NCI-H1694 treated with DMSO at 0.1 percent for 48 hours (cell line): ENCODE measurements at places on chromosomes 3 and 15.

DNA sequence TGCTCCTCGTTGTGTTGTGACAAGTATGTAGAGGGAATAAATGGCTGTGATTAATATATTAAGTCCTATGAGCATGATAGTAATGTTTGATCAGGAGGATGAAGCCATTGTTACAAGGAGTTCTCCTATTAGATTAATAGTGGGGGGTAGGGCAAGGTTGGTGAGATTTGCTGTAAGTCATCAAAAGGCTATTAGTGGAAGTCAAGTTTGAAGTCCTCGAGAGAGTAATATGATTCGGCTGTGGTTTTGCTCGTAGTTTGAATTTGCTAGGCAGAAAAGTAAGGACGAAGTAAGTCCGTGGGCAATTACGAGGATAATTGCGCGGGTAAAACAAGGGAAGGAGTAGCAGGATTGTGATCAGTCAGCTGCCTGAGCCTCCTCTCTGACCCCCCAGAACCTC, 26.0 kb upstream of the BUB1B start:
- DNase-seq, result no peak

DNA sequence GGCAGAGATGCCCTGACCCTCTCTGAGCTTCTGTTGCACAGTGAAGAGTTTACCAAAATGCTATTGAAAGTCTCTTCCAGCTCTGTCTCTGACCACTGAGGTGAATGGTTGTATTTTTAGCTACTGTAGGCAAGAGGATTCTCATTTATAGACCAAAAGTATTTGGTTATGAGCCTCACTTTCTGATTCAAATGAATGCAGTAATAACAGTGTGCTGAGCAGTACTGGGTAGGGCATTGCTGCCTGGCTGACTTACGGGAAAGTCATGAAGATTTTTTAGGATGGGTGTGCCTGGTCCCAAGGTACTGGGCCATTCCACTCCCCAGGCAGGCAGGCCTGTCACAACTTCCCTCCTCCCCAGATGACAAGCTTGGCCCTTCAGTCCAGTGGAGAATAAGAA, 15.5 kb downstream of the PLA1A start:
- DNase-seq, result no peak

DNA sequence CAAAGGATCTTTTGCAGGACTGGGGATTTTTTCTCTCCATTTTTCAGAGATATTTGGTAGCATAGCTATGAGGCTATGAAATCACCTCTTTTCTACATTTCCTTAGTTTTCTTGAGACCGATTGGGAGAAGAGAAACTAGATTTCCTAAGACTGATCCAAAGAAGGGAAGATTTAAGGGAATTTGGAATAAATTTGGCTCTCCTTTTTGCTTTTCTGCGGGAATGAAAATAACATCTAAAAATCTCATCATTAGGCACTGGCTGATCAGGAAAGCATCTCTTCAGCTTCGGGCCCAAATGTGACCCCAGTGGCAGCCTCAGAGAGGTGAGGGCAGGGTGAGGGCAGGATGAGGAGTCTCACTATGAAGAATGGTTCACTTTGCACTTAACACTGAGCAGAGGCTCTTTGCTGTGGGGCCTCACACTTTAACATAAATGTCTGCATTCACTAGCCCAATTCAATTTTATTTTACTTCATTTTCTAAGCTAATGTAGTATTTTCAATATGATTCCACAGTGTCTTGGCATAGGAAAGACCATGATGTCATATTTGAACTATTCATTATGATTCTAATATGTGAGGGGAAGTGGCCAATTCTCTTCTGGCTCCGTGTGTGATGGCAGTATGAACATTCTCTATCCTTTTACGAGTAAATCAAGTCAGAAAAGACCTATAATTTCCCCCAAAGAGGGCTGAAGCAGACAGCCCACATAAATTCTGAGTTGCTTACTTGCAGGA, 193.2 kb downstream of the MEX3B start:
- no peak for DNase-seq

DNA sequence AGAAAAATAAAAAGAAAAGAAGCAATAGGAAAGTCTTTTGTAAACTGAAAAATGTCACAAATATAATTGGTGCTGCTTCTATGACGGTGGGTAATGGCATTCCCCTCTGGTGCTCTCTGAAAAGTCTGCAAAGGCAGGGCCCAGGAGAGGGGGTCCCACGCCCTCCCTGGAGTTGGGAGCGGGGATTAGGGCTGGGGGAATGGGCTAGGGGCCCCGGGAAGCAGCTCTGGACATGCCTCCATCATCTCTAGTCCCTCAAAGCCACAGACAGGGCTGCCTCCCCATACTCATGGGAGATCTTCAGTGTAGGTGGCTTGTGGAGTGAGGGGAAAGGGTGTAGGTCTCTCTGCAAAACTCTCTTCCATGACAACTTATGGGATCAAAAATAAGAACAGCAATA, 7.8 kb upstream of the RHCG start:
- DNase-seq, result no peak

- DNase-seq, result no peak
Measured at GRCh38 chr3:114554731-114555130, 260.9 kb downstream of the TIGIT start.

DNA sequence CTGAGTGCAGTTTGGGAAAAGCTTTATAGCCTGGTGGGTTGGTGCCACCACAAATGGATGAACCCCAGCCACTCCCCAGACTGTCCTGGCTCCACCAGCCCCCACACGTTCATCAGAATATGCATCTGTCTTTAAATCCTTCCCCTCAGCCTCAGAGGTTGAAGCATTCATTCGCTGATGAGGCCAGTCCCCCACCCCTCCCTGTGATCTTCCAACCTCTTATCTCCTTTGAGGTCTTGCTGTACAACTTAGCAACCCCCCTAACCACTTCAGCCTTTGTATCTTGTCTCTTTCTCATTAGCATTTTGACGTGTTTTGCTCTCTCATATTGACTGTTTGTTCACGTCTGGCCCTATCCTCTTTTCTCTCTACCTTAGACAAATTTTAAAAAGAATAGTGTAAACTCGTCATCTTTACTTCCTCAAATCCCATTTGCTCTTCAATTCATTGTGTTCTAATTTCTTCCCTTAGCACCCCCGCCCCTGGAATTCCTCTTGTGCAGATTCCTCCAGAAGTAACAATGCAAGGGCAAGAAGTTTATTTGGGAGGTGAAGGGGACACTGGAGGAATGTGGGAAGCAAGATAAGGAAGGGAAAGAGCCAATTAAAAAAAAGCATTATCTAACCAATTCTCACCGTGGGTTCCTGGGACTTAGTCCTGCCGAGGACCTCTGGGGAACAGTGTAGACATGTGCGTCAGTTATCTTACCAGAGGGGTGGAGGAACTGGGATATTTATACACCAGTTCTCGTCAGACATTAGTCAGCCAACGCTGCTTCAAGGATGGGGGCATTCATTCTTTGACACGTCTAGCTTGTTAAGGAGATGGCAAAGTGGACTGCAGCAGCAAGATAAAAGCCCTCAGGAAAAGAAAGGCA, 38.6 kb downstream of the MOBP start:
- no peak for DNase-seq

- no peak for DNase-seq
Measured at GRCh38 chr3:17518189-17519059, 224.0 kb downstream of the TBC1D5 start.

GRCh38 chr3:156483002-156483401, 71.9 kb downstream of the SSR3 start:
- DNase-seq, result no peak

- no peak for DNase-seq
Measured at GRCh38 chr15:94277485-94277884, 46.1 kb downstream of the MCTP2 start.

GRCh38 chr3:67662733-67663132, 8.3 kb upstream of the SUCLG2 start:
- DNase-seq, result no peak

DNA sequence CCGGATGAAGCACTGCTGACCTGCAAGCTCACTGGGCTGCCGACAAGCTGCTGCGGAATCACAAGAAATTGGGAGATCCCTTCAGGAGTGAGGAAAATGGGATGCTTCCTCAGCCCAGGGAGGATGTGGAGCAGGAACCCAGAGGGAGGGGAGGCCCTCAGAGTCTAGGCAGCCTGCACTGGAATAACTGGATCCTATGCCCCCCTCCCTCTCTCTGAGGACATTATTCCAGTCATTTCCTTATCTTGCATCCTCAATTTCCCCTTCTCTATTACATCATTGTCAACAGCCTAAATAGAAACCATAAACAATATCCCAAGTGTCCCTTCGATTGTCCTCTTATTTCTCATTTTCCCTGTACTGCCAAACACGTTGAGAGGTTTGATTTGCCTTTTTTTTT, 169.0 kb downstream of the OPA1 start:
- no peak for DNase-seq

GRCh38 chr3:152287898-152288576, 19.3 kb downstream of the MBNL1 start:
- DNase-seq, result no peak

DNA sequence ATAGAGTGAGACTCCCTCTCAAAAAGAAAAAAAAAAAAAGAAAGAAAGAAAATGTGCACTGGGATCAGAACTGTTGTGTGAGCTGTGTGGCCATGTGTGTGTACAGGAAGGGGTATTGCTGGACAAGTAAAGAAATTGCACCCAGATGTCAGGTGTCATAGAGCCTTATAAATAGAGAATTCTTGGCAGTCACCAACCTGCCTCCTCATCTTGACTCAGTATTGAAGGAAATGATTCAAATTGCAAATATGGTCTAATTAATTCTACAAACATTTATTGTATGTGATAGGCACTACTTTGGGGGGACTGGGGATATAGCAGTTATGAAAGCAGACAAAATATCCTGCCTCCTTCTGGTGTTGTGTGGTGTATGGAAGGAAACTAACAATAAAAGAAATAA, 243.8 kb upstream of the TTC14 start:
- no peak for DNase-seq

- no peak for DNase-seq
Measured at GRCh38 chr3:79874646-79875045, 106.8 kb upstream of the ROBO1 start.

GRCh38 chr3:18840535-18841137, 307.7 kb upstream of the KCNH8 start:
- no peak for DNase-seq

DNA sequence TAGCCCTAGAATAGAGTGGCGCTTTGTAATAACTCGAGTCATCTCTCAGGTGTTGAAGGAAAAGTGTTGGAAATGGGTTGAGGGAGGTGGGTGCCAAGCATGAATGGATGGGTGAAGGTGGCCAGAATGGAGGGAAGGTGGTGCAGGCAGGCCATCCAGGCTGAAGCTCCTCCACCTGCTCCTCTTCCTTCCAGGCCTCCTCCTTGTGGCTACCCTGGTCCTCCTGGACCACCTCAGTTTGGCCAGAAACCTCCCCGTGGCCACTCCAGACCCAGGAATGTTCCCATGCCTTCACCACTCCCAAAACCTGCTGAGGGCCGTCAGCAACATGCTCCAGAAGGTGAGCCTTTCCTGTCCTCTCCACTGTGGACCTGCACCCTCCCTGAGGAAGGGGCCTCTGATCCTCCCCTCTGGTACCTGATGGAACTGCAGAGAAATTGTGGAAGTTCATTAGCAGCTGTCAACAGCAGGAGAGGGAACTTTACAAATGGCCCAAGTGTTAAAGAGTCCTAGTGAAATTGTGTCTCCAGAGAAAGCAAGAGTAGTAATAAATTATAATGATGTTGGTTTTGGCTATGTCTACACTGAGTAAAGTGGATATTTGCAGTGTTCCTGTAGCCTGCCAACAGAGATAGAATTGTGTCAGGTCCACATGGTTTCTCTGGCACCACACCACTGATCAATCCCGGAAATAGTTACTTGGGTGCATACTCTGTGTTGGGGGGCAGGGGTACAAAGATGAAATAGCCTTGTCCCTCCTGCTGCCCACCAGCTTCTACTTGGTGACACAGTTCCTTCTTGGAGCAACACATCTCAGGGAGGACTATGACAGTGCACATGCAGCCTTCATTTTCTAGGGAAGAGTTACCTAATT, 1.6 kb downstream of the IL12A start:
- DNase-seq, result no peak

GRCh38 chr15:69627548-69628158, 175.0 kb downstream of the RPLP1 start:
- DNase-seq, result no peak

DNA sequence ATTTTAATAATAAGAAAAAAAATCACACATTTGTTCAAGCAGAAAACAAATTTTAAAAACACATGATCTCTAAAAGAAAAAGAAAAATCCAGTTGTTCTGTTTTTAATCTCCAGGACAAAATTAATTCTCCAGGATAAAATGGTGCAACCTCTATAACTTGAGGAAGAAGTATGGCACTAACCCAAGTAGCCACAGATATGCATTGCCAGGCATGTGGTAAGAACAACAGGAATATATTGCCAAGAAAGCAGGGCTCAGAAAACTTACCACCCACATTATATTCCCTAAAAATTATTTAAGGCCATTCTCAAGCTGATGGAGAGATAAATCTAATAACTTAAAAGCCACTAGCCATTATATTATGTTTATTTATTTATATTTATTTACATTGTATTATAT, 295.7 kb upstream of the TMCO5A start:
- no peak for DNase-seq
